ENCODE measurements at places on chromosomes 11 and 22.
A peak's percentile ranks its signal among the peaks of the same experiment; 100 is the strongest.

DNA sequence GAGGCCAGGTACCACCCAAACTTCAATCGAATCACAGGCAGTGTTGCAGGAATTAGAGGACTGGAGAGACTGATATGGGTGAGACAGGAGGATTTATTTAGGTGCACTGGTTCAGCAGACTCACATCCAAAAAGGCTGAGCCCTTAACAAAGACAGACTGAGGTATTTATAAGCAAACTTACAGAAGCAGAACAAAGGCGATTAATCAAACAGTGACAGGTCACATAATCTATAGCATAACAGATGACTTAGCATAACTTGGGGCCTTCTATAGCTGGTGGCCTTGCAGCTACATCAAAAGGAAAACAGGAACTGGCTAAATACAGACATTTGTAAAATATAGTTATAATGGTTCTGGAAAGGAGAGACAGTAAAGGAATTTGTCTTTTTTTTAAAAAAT is 2.1 kb downstream of the APOBEC3B start:
- no peak for DNase-seq

DNA sequence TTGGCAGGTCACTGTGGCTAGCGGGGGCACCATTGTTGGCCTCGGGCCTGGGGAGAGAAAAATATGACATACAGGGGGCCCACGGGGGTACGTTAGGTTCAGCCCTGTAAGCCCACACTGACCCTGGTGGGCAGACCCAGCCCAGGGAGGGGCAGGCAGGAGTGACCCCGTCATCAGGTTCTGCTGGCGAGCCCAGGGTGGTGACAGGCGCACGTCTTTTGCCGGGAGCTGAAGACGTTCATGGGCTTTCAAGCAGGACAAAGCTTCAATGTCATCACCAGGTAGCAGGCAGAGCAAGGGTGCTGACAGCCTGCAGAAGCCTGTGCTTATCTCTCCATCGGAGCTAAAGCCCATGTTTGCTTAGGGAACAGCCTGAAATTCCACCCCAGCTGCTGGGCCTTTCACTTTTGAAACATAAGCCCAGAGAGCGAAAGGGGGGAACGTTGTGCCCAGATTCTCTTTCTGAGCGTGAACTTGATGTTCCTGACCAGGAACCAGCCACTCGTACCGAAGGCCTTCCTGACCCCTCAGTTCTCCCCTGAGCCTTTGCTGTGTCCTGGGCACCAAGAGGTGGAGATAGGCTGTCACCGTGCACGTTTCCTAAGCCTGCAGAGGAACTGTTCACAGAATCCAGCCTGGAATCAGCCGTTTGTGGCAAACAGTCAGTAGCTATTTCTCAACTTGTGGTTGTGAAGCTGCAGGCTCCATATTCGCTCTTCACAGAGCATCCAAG is 74.0 kb upstream of the ATXN10 start:
- no peak for DNase-seq

- peak; percentile 49 for DNase-seq
Measured at GRCh38 chr11:134360050-134360835, 28.5 kb downstream of the GLB1L2 start.

DNA sequence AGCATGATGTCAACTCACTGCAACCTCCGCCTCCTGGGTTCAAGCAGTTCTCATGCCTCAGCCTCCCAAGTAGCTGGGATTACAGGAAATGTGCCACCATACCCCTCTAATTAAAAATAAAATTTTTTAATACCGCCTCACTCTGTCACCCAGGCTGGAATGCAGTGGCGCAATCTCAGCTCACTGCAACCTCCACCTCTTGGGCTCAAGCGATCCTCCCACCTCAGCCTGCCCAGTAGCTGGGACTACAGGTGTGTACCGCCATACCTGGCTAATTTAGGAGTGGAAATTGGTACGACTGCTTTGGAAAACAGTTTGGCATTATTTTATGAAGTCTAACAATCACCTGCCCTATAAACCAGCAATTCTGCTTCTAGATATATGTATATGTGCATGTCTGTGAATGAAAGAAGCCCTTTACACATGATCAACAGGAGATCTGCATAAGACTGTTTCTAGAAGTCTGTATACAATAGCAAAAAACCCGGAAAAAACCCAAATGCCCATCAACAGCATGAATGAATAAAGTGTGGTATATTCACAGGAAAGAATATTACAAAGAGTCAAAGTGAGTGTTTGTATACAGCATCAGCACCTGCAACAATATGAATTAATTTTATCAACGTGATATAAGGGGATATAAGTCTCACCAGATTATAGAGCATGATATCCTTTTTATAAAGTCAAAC is 16.0 kb downstream of the SLC35F2 start:
- DNase-seq = no peak

DNA sequence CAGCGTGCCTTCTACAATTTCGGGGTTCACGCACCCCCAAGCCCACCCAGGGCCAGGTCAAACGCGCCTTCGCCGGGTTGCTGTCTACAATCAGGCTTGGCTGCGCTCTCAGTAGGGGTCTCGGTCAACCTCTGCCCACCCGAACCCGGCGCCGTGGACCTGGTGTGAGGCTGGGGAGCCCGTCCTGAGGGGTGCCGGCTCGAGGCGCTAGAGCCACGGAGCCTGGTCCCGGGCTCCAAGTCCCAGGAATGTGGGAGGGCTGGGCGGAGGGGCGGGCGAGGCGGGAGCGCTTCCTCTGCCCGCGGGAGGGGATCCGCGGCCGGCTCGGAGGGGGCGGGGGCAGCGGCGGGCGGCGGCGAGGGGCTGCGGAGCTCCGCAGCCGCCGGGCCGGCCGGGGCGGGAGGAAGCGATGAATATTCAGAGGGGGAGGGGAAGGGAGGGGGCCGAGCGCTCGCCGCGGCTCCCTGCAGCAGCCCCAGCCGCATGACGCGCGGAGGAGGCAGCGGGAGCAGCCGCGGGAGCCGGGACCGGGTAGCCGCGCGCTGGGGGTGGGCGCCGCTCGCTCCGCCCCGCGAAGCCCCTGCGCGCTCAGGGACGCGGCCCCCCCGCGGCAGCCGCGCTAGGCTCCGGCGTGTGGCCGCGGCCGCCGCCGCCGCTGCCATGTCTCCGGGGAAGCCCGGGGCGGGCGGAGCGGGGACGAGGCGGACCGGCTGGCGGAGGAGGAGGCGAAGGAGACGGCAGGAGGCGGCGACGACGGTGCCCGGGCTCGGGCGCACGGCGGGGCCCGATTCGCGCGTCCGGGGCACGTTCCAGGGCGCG is at the start of gene PTPRJ:
PTPRJ (plus strand) TSS at position 472 of the 819 bp plus-strand sequence. CDS start 354 bp downstream, outside the sequence.
- no peak for DNase-seq

Measured in omental fat pad (tissue), 4 donors.